CD4-positive, alpha-beta T cell treated with Interleukin-2 at 100 ng/mL for 4 hours (primary cell): ENCODE measurements at places on chromosomes 12 and 14.
A peak's percentile ranks its signal among the peaks of the same experiment; 100 is the strongest.

DNA sequence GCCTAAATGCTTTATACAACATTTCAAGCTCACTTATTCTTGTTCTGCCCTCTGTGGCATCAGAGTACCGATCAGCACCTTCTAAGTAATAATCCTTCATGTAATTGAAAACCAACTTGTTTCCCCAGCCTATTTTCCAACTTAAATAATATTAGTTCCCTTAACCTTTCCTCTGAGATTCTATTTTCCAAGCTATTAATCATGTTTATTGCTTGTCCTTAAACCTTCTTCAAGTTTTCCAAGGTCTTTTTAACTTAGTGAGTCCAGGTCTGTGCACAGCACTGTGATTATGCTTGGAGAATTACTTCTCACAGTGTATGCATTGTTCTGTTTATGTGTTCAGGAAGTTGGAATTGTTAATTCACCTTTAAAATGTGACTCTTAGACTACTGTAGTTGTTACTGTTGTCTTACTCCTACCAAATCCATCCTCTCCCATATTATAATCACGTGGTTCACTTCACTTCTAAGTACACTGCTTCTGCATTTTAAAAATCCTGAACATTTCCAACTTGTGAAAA is 1039.3 kb upstream of the FOXG1 start:
- DNase-seq, result no peak

DNA sequence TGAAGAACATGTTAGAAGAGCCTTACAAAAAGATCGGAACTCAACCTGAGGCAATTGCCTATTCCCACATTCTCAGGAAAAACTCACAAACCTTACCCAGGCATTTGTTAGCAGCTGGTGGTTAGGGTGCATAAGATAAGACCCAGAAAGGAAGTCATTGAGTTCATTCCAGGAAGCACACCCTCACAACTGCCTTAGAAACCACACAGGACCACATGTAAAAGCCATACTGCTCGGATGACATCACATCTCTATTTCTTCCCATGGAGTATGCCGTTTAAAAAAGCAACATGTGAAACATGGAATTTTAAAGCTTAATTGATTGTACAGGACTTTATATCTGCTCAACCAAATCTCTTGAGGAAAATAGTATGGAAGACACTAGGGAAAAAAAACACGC is 411.2 kb downstream of the DAD1 start:
- peak; percentile 5 for DNase-seq

- no peak for DNase-seq
These were observed 21.1 kb downstream of the OR6J1 start for GRCh38 chr14:22623047-22623446.

GRCh38 chr14:23443881-23444280 is 8.4 kb upstream of the MYH7 start:
- DNase-seq, result no peak

DNA sequence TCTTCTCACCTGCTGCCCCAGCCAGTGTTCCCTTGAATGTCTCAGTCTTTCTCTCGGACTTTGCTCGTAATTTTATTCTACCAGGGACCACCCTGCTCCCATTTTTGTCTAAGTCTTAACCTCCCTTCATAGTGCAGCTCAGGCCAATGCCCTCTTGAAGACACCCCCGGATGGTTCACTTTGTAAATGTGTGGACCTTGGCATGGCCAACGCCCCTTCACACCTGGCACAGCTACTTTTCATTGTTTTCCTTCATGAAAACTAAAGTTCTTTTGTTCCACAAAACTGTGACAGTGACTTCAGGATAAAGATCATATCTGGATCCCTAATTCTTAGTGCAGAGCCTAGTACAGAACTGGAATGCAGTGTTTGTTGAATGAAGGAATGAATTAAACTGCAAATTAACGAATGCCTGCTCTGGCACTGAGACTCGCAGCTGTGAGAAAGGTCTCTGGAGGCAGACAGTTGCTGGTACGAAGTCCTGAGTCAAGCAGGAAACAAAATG is 3.5 kb upstream of the RNASE4 start:
- no peak for DNase-seq

DNA sequence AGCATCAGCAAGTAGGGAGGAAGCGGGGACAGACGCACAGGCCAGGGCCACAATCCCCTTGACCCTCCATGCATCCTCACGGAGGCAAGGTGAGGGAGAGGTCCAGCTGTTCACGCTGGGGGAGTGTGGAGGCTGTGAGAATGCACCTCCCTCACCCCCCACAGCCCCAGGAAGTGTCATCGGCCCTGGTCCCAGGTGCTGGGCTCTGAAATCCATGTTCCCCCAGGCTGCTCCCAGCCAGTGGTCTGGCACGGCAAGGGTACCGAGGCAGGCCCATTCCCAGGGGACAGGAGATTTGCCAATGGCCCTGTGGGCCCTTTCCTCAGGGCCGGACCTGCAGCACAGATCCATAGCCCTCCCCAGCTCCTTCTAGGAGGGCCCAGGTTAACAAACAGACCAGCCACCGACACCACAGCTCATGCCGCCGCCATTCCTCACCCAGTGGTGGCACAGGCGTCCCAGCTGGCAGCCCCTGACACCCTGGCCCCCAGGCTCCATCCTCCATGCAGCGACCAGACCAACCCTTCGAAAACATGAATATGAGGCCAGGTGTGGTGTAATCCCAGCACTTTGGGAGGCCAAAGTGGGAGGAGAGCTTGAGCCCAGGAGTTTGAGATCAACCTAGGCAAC is 21.9 kb upstream of the EIF5 start:
- no peak for DNase-seq

- DNase-seq, result no peak
These were observed 12.3 kb upstream of the CLECL1 start for GRCh38 chr12:9745199-9745598.

- DNase-seq, result no peak
These were observed 4.4 kb upstream of the CTDSP2 start for GRCh38 chr12:57850854-57851430.

DNA sequence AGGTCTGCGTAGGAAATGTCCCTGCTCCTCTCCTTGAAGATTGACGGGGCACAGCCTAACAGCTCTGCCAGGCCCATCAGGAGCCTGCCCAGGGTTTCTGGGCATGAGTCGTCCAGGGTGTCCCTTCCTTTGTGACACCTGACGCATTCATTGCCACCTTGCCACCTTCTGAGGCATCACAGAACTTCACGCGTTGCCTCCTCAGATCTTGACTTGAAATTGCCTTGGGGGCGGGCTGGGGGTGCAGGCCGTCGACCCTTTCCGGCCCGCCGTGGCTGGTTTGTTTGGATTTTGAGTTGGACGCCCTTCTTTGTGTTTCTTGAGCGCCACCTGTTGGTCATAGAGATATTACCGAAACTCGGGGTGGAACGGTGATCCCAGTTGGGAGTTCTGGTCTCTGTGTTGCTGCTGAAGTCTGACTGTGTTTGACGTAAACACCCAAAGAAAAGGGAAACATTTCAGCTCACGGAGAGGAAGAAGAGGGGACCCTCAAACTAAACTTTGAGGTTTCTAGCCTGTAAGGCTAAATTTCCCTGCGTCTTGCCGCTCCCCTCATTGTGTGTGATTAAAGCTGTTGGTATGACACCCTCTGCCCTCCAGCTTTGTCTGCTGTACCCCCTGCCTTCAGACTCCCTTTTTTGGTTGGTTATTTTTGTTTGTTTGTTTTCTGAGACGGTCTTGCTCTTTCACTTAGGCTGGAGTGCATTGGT is 44.6 kb downstream of the MLXIP start:
- peak; percentile 75 for DNase-seq

GRCh38 chr14:93719256-93719655 is 69.0 kb downstream of the PRIMA1 start:
- DNase-seq, result no peak

GRCh38 chr12:46493834-46494181 is 121.2 kb upstream of the SLC38A2 start:
- DNase-seq, result no peak

GRCh38 chr14:89166633-89167032 is 250.4 kb downstream of the FOXN3 start:
- no peak for DNase-seq

DNA sequence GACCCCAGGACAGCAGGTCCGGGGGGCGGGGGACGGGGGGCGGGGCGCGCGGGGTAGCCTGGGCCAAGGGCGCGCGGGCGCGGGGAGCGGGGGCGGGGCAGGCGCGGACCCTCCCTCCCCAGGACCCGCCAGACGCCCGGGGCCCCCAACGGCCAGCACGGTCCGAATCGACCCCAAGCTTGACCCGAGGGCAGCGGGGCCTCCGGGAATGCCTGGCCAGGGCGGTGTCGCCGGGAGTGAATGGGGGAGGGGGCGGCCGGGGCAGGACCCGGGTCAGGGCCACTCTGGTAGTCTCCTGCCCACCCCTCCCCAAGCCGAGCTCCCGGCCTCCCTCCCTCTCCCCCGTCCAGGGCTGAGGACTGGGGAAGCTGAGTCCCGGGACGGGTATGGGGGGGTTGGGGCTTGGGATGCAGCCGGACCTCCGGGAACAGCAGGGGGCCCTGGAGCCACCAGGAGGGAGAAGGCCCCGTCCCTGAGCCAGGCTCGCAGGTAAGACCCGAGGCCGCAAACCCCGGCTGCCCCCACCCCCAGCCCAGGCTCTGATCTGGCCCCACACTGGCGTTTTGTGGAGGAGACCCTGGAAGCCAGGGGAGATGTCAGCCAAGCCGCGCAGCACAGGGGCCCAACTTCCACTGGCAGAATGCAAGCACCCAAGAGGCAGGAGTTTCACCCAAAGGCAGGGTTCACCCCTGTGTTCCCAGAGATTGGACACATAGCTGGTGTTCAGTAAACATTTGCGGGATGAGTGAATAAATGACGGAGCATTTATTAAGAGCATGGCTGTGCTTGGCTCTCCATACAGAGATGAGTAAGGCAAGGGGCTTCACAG is 545 bp upstream of the GALNT9 start:
- DNase-seq, result no peak

DNA sequence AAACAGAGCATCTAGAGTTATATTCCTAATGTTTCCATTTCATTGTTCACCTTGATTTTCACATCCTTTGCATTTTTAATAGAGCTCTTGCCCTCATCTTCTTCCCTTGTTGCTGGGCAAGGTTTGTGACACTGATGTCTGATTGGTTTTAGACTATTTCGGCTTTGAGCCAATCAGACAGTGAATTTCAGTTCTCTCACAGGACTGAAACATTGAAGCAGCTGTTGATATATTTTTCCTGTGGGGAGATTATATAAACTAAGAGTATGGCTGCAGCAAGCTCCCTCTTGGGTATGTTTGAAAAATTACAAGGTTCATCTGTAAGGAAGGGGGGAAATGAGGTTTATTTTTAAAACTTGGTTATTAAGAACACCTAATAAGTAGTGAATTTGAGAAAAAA is 51.2 kb downstream of the ATF7IP start:
- peak; percentile 79 for DNase-seq

- no peak for DNase-seq
These were observed 908 bp upstream of the WIF1 start for GRCh38 chr12:65121956-65122469.

GRCh38 chr14:49970474-49971147 is 77.7 kb downstream of the ARF6 start:
- peak; percentile 58 for DNase-seq

DNA sequence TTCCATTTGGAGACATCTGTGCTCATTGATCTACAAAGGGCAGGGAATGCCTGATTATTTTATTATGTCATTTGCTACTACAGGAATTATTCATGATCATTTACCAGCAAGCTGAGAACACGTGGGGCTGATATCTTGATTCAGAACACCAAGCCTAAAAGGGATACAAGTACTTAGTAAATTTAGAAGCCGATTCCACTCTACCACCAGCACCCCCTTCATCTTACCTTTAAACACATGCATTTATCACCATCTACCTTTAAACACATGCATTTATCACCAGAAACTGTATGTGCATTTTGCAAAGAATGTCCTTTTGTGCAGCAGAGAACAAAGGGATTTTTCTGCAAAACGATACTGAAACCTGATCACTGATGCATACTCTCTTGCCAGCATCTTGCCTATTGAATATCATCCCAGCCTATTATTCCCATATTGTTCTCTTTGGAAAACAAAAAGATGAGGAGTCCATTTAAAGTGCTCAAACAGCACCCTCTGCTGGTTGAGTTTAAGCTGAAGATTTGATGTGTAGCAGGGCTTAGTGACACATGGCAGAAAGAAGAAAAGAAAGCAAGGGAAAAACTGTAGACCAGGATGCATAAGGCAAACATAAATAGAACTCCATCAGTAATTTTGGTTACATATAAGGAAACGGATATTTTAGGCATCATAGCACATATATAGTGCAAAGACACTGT is 132.6 kb upstream of the PLEKHG7 start:
- DNase-seq, result peak; percentile 74

DNA sequence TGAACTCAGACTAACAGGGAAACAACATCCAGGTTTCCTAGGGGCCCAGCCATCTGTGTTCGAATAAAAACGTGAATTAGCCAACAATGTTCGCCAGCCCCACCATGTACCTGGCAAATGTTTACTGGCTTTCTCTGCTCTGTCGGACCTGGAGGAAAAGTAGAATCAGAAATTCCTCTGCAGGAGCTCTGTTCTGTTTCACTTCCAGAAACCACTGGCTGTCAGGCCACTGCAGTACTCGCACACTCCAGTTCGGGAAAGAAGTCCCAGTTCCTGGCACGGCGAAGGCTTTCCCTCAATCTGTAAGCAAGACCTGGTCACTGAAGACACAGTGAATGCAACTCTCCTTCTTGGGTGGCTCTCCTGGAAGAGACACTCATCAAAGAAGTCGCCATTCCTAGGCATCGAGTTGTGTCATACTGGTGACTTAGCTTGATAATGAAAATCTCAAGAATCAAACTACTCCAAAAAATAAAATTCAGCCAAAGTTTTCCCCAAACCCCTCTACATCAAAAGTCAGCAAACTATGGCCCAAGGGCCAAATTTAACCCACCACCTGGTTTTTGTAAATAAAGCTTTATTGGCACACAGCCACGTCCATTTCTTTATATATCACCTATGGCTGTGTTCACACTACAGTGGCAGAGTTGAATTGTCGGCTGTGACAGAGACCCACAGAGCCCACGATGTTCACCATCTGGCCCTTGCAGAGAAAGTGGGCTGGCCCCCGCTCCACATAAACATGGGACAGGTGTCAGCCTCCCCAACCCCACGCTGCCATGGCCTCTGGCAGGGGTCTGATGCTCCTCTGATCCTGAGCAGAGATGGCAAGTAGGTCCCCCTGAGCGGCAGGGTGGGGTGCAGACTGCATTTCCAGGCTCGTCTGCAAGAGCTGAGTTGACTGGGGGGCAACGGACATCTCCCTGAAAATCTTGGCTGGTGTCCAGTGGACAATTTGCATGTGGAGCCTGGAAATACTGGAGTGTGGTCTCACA is 189.2 kb upstream of the DIO3 start:
- DNase-seq, result no peak

- no peak for DNase-seq
These were observed 114.5 kb downstream of the EGLN3 start for GRCh38 chr14:33836203-33836899.

- no peak for DNase-seq
These were observed 155.1 kb downstream of the BTG1 start for GRCh38 chr12:91990525-91990924.

GRCh38 chr12:55718015-55718414 is 2.2 kb downstream of the BLOC1S1 start:
- DNase-seq, result no peak
